ENCODE measurements at places on chromosomes 1 and 21. TPM values are rescaled to one million over a fixed set of nuclear protein-coding genes. Genes with fewer than 3 reads are reported as not detected.

The TIAM1 gene
- total RNA-seq, result 1.3 TPM

GRCh38 chr1:95427525-95427924, 193.5 kb downstream of the RWDD3 start:
- DNase-seq, result no peak

- DNase-seq, result no peak
Observed at GRCh38 chr1:226993814-226994585, 53.9 kb downstream of the COQ8A start.

The S1PR1 gene
- 15.5 TPM for total RNA-seq

GRCh38 chr1:48887796-48888195, 111.1 kb upstream of the BEND5 start:
- no peak for DNase-seq

The MYOM3 gene
- 1.5 TPM for total RNA-seq

DNA sequence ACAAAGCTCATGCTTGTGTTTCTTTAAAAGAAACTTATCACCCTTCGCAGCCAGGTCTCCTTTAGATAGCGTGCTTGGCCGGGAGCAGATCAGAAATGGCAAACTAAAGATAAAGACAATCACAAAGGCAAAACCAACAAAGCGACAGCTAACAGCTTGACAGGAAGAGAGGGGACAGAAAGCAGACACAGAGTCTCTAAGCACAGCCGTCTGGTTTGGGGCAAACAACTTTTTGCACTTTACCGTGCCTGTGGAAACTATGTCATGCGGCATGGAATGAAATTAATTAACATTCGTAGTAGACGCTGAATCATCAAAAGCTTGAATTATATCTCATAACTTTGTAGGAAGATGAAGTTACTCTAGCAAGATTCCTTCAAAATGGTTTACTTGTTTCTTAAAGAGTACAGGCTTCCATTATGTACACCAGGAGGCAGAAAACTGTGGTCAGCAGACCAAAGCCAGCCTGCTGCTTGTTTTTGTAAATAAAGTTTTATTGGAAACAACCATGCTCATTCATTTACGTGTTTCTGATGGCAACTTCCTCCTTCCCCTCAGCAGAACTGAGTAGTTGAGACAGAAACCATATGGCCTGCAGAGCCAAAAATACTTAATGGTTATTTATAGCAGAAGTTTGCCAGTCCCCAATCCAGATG, 183.2 kb downstream of the KIF26B start:
- DNase-seq, result no peak

- DNase-seq, result peak; percentile 61
Observed at GRCh38 chr1:27594564-27595510, 9.1 kb downstream of the AHDC1 start.

DNA sequence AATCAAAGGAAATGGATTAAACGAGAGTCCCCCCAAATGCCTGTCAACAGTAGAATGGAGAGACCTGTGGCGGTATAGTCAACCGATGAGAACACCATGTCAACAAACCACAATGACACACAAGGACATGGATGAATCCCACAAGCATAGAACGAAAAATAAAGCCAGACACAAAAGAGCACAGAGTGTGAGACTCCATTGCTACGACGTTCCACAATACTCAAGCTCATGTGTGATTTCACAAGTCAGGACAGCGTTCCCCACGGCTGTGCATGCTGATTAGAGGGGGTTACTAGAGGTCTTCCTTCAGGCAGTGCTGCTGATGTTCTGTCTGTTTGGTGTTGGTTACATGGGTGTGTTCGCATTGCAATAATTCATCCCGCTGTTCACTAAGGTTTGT, 5.8 kb upstream of the PLA2G2D start:
- peak; percentile 28 for DNase-seq

The MKNK1 gene
- total RNA-seq, result 13.0 TPM

DNA sequence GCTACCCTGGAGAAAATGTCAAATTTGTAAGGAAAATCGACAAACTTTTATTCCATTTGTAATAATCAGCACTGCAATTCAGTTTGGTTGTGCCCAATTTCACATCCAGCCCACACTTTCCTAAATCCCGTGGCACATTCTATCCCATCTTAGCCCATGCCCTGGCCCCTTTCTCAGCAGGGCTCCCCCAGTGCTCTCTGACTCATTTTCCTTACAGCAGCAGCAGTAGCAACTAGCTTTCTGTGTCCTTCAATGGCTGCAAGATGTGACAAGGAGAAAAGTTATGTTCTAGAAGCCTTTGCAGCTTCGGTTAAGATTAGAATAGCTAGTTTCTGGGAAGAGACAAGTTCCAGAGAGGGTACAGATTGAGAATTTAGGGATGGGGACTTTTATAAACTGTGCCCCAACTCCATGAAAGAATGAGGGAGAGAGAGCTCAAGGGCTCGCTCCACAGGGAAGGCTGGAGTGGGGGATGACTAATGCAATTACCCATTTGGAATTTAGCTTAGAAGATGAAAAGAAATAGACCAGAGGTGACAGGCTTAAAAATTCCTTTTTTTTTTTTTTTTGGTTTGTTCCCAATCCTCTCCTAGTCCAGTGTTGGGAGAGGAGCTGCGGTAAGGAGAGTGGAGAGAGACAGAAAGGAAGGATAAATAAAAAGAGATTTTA, 47.0 kb upstream of the POU2F1 start:
- DNase-seq, result peak; percentile 80

The ZNF648 gene
- total RNA-seq, result 0.10 TPM

DNA sequence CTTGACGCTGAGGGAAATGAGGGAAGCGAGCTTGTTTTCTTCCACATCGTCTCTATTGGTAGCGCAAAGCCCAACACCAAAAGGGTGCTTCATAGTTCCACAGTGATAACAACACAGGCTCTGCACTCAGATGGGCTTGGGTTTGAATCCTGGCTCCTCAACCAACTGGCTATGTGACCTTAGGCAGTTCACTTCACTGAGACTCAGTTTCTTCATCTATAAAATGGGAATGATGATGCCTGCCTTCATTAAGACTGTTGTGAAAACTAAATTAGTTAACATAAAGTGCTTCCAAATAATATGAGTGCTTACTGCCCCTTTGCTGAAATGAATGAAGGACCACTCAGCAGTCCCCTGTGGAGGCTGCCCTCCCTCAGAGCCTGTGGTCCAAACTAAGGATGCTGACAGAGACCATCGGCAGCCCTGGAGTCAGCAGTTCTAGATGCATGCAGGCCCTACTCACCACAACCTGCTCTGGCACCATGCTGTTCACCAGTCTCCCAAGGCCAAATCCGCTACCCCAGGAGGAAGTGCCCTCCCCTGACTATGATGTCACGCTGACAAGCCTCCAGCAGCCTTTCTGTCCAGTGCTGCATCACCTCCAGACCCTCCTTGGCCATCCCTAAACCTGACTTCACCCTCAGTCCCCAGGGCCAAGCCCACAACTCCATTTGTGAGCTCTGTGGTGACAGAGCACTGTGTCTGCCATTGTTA, 30.7 kb downstream of the DMAP1 start:
- DNase-seq, result no peak

The RC3H1 gene
- 22.4 TPM for total RNA-seq

The IFNLR1 gene
- total RNA-seq, result not detected

Measured in HT1080 (cell line).